NCI-H2029 (cell line): ENCODE measurements at places on chromosomes 7 and 10.

GRCh38 chr7:154204046-154204445, 151.8 kb downstream of the DPP6 start:
- DNase-seq = no peak

DNA sequence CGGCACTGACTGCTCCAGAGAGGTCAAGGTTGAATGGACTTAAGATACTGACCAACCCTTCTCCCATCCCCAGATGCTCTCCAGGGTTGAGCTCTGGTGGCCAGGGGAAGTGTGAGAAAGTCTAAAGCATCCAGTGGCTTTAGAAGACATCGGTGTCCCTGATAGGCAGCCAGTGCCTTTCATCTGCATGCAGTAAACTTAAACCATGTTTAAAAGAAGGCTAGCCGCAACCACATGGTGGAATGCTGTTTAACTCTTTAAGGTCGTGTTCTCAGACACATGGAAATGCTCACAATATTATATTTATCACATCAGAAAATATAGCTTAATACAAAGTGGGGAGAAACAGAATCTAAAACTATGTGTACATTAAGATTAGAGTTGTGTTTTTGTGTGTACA, 137.0 kb downstream of the CNNM2 start:
- DNase-seq = no peak

GRCh38 chr10:27660268-27660667, 85.4 kb downstream of the MKX start:
- DNase-seq = no peak

DNA sequence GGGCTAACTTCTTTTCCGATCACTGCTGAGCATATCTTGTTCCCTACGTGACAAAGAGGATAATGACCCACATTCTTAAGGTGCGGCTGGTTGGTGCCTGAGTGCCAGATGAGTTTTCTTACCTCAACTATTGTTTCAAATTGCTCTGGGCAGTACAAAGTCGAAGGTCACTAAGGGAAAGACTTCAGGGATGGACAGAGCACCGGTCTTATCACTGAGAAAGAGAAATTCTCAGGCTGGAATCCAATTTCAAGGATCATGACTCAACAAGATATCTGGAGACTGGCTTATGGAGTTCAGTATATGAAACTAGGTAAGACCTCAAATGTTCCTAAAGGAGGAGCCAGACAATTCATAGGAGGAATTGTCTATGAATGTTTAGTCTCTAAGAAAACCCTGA, 780.3 kb downstream of the SUGCT start:
- no peak for DNase-seq

DNA sequence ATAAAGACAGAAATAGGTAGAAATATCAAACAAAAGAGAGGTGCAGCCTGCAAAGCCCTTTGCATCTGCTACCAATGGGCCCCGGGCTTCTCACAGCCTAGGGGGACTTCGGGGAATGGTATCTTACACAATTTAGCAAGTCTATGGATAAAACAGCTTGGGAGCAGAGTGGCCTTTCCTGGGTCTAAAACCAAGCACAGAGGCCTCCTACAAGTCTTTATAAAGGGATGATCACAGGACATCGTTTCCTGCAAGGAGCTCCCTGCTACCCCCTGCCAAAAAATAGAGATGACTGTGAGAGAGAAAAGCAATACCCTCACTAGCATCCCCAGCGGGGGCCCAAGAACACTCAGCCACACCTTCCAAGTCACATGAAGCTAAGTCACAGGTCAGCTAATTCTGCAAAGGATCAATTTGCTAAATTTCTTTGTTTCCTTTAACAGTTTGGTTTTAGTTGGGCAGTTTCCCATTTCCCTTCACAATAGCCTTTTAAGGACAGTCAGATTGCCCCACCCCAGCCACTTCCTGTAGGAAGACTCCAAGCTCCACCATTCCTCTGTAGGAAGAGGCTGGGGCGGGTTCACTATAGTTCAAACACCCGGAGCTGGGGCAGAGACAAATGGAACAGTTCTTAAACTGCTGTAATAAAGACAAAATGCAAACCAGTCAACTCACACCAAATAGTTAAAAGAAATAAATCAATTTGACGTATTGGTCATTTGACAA, 105.5 kb downstream of the SLIT1 start:
- DNase-seq = no peak

DNA sequence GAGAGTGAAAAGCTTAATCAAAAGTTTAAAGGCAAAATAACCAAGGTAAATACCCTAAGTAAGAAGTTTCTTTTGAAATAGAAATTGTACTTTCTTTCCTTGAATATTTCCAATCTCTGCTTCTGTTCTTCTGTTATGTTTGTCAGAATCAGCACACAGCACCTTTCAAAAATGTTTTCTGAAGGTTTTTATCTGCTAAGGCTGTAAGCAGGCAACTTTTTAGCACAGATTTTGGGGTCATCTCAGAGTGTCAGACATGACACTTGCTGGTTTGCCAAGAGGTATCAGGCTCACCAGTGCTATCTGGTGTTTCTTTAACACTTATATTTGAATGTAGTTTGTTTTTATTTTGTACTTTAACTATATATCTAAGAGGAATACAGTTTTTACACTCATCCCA, 94.2 kb downstream of the CDK6 start:
- no peak for DNase-seq

DNA sequence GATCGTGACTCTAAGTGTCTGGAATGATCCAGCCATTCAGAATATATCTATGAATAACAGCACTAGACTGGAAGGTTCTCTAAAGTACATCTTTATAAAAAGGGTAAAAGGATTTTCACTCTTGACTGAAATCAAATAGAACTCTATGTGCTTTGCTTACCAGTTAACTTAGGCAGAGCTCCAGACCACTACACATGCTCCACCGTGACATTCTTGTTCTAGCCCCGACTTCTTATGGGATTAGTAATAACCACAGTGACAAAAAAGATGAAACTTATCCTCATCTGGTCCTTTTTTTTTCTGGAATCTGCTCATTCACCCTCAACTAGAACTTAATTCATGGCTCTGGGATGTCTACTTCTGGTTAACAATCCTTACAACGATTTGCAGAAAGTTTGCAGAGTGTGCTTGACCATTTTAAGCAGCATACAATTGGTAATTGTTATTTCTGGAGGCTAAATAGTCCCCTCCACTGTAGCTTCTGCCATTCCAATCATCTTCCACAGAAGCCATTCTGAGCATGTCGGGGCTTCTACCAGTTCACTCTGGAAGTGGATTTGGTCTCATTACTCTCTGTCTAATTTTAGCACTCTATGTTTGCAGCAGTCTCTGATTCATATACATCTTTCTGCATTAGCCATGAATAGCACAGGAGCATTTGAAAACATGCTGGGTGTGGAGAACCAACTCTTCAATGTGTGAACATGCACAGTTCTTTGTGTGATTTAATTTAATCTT, 163.7 kb upstream of the CDC14C start:
- no peak for DNase-seq

GRCh38 chr10:93482145-93482834, at the start of gene MYOF:
TSS of gene MYOF (minus strand) at chr10:93482334. CDS start at chr10:93482194, 140 bp downstream.
- DNase-seq = peak; percentile 31
